Stimulated activated CD4-positive, alpha-beta T cell treated with anti-CD3 and anti-CD28 coated beads, Interleukin-15, amount 100 ng/mL, for 1 hour (primary cell): ENCODE measurements at places on chromosomes 5 and 9.

GRCh38 chr5:103228588-103228987, 30.0 kb upstream of the MACIR start:
- DNase-seq, result no peak

GRCh38 chr9:112858625-112859147, 32.0 kb downstream of the SLC46A2 start:
- no peak for DNase-seq

DNA sequence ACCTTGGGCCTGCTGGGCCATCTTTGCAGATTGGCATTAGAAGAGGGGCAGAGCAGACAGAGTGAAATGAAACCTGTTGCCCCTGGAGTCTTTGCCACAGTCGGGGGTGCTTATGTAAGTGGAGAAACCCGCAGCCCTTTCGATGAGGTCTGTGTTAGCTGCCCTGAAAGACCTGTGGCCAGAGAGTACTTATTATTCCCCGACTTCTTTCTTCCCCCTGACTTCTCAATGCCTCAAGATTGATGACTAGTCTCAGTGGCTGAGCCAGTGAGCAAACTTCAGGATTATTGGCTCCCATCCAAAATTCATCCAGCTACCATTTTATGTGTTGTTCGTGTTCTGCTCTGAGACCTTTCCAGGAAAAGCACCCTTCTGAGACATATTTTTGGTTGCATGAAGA, 7.6 kb downstream of the NTRK2 start:
- DNase-seq, result no peak

- DNase-seq, result no peak
Observed at GRCh38 chr5:114185274-114185673, 176.6 kb upstream of the KCNN2 start.

- no peak for DNase-seq
Observed at GRCh38 chr9:12817702-12818101, 42.9 kb downstream of the LURAP1L start.

DNA sequence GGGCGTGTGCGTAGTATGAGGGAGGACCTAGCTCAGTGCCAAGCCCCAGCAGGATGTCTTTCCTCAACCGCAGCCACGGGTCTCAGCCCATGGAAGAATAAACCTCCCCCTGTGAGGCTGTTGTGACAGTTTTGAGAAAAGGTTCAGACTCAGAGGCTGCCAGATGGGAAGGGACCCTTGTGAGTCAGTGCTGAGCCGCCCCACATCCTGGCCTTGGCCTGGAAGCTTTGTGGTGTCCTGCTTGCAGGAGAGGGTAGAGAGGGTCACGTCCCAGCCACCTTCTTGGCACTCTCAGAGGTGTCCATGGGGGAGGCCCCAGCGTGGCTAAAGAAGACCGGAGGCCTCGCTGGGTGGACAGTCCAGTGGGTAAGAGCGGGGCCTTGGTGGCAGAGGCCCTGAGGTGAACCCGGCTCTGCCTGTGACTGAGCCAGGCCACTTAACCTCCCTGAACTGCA, 2.8 kb downstream of the GRHPR start:
- DNase-seq, result no peak

DNA sequence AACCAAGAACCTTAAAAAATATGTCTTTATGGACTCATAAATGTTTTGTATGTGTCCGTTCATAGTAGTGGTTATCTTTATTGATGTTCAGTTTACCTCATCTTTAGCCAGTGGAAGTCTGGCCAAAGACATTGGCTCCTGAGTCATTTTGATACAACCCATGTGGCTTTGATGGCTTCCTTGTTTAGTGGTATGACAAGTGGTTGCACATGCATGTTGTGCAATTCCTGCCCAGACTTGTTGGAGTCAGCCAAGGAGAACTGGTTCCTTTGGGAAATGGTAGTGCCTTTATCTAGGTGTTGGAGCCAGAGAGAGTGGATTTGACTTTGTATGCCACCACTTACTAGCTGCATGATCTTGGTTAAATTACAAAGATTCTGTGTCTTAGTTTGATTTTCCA, 94.3 kb downstream of the RPS23 start:
- DNase-seq, result no peak

DNA sequence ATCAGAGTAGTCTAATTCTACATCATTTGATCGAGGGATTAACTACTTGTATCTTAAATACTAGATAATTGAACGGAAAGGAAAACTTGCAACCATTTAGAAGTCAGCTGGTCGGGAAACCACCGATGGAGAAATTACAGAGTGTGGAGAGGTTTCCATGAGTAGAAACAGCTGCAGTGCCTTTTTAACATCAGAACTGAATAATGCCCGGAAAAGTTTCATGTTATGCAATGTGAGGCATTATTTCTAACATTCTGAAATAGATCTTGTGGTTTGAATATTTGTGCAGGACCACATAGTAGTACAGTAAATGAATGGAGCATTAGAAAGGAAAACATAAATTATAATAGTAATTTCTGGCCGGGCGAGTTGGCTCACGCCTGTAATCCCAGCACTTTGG, 88.1 kb upstream of the RNF180 start:
- DNase-seq, result no peak

DNA sequence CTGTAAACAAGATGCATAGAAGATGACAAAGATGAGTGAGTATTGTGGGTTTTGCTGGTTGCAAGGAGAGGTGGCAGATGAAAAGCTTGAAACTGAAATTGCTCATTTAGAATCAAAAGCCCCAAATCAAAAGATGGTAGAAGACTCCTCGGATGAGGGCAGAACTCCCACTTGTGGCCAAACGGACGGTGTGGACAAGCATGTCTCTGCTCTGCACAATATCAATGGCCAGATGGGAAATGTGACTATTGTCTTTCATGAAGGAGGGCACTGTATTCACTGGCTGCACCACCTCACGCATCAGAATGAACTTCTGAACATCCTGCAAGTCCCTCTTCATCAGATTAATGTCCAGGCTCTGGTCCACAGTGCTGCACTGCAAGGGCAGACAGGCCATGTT, 541.7 kb downstream of the MTRR start:
- DNase-seq, result no peak

GRCh38 chr5:149186506-149186905, 45.2 kb downstream of the ABLIM3 start:
- no peak for DNase-seq

- no peak for DNase-seq
Observed at GRCh38 chr5:109411627-109412026, 1.9 kb upstream of the PJA2 start.

GRCh38 chr5:98307811-98308210, 465.7 kb upstream of the RGMB start:
- DNase-seq, result no peak

- DNase-seq, result no peak
Observed at GRCh38 chr9:89252651-89253267, 58.2 kb upstream of the CKS2 start.

- DNase-seq, result no peak
Observed at GRCh38 chr9:111005746-111006470, 32.4 kb downstream of the LPAR1 start.
